ENCODE measurements at places on chromosomes 1 and 21.

- DNase-seq: no peak
Measured at GRCh38 chr21:24759348-24760075, 847.8 kb downstream of the MRPL39 start.

DNA sequence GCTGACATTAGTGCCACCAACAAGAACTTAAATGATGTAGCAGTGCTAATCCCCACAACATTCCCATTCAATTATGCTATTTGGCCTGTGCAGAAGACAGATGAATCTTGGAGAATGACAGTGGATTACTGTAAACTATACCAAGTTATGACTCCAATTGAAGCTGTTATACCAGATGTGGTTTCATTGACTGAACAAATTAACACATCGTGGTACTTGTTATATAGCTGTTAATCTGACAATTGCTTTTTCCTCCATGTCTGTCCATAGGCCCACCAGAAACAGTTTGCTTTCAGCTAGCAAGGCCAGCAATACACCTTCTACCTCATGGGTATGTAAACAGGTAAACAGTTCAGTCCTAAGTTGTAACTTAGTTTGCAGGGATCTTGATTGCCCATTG, 101.1 kb downstream of the S1PR1 start:
- DNase-seq: no peak

- no peak for DNase-seq
Measured at GRCh38 chr1:62316135-62316534, 3.1 kb downstream of the KANK4 start.

GRCh38 chr1:113073479-113073950, 517 bp downstream of the LRIG2 start:
- no peak for DNase-seq

DNA sequence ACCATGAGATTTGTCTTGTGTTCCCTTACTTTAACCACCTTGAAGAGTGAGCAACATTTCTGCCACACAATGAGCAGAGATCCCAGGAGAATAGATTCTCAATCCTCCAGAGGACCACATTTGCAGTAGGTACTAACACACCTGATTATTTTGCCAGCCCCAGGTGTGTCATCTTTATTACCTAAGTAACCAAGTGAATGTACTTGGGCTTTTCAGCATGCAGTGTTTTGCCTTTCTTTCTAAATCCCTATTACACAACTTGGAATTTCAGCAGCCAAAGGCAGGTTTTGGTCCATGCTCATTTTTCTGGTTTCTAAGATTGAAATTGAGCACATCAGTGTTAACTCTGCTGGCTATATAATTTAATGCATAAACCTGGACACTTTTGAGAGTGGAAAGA, 43.2 kb upstream of the ST6GALNAC5 start:
- no peak for DNase-seq

GRCh38 chr1:217230412-217230811, 400.5 kb downstream of the GPATCH2 start:
- DNase-seq: no peak

DNA sequence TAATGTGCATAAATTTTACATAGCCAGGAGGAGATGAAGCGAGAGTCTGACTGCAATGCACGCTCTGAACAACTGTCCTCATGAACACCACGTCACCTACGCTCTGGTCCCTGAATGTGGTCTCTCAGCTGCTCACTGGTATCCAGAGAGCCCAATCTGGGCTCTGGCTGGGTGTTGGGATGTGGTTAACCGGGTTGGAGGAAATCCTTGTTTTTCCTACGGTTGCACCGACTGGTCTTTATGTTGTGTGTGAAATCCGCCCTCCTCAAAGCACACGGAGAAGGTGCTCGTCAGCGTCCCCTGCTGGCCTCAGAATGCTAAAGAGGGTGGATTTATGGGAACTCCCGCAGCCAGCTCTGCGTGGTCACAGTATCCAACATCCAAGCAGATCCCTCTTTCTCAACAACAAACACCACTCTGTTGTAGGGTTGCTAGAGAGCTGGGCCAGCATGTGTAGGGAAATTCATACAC, 51.8 kb upstream of the FAM89A start:
- DNase-seq: peak; percentile 29

- DNase-seq: no peak
Measured at GRCh38 chr1:36119456-36119855, 5.6 kb downstream of the COL8A2 start.

DNA sequence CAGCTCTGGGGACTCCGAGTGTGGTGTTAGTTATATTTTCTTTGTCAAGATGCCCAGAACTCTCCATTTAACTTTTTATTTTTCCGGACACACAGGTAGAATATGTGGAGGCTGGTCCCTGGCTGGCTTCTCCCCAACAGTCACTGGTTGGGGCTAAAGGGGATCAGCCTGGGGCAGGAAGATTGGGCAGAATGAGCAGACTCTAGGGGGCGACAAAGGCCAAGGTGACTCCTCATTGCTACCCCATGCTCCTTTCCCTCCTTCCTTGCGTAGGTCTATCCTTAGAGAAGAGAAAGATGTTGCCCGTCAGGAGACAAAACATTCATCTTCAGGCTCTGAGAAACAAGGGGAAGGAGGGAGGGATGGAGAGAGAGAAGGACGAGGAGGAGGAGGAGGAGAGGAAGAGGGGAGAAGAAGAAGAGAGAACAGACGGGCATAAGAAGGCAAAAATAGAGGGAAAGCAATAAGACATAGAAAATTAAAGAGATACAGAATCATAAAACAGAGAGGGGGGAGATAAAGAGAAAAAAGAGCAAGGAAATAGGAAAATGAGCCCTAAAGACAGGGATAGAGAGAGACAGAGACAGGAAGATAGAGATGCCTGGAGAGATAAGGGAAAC, 89.9 kb downstream of the FOXD2 start:
- peak; percentile 24 for DNase-seq

DNA sequence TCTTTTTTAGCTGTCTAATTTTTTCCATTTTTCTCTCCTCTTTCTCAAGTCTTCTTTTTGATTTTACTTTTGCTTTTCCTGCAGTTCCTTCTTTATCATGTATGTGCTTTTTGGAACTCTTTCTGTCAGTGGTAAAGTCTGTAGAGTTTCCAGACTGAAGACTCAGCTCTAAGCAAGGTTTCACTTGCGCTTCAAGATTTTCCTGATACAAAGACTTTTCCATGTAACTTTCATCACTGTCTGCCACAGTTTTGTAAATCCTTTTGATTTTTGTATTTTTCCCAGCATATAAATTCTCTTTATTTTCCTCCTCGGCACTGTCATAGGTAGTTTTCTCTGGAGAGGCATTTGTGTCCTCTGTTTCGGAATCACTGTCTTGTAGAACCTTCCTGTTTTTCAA, 5.5 kb downstream of the CLSPN start:
- no peak for DNase-seq

DNA sequence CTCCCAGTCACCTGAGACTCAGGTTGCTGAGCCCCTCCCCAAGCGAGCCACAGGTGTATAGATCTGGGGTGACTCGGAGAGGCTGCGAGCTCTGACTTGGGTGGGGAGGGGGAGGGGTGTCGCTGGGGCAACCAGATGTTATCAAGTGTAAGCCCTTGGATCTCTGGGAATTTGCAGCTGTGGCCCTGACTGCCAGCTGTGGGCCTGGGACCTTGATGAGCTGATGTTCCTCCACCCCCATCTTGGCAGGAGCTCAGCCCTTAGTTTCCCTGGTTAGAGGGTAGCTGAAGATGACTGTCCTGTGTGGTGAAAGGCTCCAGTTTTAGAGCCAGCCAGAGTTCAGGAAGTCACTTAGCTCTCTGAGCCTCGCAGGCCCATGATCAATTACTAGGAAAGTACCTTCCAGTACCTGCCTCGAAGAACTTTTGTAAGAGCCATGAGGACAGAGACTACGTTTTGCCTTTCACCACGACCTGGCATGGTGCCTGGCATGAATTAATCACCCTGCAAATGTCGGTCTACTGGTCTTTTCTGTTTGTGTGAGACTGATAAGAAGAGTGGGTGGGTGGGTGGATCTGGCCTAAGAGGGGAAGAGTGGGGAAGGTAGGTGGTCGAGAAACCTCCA, 55.8 kb downstream of the YARS1 start:
- DNase-seq: no peak

GRCh38 chr1:45583666-45584350, at the start of gene NASP:
NASP (plus strand) TSS chr1:45584041; CDS start chr1:45584147, 106 bp downstream.
- DNase-seq: peak; percentile 87

GRCh38 chr1:202146993-202147392, 2.5 kb upstream of the ARL8A start:
- DNase-seq: no peak

DNA sequence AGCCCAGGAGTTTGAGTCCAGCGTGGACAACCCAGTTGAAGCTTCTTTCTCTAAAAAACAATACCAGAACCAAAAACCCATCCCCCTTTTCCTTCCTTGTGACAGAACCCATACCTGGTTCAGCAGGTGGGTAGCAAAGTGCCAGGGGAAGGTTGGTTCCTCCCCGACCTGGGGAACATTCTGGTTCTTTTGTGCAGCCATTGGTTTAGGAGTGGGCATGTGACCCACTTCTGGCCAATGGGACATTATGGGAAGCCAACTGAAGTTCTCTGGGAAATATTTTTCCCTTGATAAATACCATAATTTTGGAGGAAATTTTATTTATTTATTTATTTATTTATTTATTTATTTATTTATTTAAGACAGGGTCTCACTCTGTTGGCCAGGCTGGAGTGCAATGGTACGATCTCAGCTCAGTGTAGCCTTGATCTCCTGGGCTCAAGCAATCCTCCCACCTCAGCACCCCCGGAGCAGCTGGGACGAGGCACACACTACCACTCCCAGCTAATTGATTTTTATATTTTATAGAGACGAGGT, 15.8 kb upstream of the MAPKAPK2 start:
- no peak for DNase-seq

GRCh38 chr1:117821382-117821755, 108.1 kb downstream of the GDAP2 start:
- DNase-seq: no peak

DNA sequence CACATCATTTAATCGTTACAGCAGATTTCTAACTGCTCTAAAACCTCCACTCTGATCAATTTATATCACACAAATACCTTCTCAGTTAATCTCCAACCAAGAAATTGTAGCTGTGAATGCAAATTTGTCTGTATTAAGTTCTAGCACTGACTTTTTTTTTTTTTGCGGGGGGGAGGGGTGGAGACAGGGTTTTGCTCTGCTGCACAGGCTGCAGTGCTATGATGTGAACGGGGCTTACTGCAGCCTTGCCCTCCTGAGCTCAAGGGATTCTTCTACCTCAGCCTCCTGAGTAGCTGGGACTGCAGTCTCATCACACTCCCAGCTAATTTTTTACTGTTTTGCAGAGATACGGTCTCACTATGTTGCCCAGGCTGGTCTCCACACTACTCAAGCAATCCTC, 163.6 kb downstream of the RERE start:
- DNase-seq: no peak

DNA sequence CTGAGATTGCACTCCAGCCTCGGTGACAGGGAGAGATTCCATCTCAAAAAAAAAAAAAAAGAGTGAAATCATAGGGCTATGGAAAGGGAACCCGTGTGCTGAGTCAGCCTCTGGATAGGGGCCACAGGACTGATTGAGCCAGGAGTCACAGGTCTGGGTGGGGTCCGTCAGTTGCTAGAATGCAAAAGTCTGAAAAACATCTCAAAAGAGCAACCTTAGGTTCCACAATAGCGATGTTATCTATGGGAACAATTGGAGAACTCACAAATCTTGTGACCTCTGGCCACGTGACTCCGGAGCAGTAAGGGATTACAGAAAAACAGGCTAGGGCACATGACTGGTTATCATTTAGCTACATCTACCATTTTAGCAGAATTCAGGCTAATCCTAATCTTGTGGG, 32.8 kb upstream of the GREM2 start:
- DNase-seq: no peak

GRCh38 chr1:53340660-53341520, 13.0 kb upstream of the LRP8 start:
- no peak for DNase-seq

DNA sequence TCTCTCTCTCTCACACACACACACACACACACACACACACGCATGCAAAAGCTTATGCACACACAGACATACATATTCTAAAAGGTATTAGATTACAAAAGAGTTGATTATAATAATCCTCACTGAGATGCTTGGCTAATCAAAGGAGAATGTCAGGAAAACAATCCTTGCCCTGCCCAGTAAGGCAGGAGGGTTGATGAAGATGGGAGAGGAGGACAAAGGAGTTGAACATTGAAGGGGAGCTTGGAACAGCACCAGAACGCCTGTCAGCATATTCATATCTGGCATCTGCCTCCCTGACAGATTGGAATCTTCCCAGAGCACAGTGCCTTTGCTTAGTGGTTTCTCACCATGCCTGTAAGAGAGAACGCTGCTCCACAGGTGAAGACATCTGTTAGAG, 68.6 kb upstream of the PALMD start:
- DNase-seq: no peak

GRCh38 chr1:167784876-167785550, 63.2 kb downstream of the MPZL1 start:
- peak; percentile 83 for DNase-seq

DNA sequence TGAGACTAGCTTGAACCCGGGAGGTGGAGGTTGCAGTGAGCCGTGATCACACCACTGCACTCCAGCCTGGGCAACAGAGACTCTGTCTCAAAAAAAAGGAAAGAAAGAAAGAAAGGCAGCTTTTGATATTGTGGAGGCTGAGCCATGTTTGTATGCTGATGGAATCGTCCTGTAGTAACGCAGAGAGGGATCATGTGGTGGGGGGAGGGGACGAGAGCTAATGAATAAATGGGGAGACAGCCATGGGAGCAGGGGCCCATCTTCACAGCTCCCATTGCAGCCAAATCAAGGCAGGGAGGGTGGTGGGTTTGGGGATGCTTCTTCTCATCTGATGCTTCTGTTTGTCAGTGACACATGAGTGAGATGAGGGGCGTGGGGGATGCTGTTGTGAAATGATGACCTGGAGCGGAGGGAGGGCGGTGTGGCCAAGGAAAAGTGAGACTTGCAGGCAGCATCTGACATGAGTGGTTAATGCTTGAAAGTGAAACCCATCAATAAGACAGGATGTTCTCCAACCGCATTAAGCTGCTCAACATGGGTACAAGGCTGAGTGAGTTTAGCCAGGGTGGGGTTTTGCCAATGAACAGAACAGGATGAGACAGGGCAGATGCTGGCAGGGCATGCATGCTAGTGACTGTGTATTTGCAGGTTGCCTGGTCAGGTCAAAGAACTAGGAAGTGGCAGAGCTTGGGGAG, 16.7 kb downstream of the SPATA21 start:
- DNase-seq: no peak

DNA sequence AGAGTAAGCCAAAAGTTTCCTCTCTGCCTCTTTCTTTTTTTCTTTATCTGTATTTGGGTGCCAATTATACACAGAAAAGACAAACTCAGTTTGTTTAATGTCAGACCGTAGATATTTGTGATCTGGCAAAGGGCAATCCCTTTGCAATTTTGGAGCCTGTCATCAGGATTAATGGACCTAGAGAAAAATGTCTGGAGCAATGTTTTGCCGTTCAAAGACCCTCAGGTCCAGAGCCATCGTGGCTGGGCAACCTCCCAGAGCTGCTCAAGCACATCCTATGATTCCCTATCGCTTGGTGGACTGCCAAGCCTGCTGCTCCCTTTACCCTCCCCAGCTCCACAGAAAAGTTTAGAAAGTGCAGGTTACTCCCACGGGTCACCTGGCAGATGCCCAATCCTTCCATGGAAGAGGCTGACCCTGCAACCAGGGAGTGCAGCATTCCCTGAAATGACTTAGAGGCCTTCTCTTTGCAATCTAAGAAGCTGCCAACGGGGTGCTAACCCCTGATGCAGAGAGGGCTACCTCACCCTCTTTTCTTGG, 112.5 kb upstream of the NGF start:
- DNase-seq: no peak
